WTC11 (cell line): ENCODE measurements at places on chromosomes 16 and 17. TPM values are rescaled to one million over a fixed set of nuclear protein-coding genes. Genes with fewer than 3 reads are reported as not detected.

The PRM1 gene
- total RNA-seq: 0.48 TPM in 1 of 3 replicates, not detected in the others

- no peak for DNase-seq
Observed at GRCh38 chr17:49984283-49984682, 10.7 kb downstream of the DLX3 start.

DNA sequence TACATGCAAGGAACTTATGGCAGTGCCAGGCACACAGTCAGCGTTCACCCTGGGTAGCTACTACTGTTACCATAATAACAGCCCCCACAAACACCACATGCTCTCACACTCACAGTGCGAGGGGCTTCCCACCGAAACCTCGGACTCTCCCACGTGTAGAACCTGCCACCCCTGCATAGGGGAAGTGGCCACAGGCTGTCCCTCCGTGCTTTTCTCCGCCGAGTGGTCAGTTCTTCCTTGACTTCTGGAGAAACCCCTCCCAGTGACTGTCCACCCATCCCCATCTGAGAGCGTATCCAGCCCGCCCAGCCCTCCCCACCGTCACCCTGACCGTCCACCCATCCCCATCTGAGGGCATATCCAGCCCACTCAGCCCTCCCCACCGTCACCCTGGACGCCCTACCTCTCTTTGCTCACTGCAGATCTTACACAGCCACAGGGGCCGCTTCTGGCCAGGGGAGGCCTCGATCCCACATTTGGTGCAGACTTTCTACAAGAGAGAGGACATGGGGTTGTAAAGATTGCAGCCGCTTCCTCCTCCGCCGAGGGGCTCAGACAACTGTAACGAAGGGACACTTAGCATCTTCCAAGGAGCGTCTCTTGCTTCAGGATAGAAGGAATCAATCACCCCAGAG is 71.1 kb downstream of the RPH3AL start:
- no peak for DNase-seq

DNA sequence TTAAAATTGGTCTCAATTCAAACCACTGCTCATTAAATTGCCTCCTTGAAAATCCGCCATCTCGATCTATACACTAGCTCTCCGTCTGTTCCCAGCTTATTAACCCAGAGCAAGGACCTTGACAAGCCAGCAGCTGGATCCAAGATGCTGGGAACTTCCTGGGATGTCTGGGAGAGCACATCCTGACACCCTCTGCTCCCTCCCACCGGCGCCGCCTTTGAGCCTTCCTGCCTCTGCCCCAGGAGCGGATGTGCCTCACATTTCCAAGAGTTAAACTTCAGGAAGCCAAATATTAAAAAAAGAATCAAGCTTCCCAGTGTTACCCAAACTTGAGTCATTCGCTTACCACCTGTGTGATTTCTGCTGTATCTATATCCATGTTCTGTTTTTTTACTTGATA is 107.9 kb downstream of the HAPSTR1 start:
- DNase-seq: no peak

DNA sequence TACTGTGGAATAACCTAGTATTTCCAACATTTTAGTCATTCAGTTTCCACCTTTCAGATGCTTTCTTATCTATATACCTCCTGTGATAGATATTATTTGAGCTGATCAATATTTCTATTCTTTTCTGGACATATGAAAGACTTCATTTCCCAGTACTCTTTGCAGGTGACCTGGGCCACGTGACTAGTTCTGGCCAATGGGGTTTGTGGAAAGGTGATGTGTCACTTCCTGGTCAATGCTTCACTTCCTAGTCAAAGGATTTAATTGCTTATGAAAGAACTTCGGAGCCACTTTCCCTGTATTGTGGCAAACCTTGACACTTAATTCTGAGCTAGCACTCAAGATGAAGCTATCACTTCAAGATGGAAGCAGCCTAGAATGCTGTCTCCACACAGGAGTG is 248.9 kb upstream of the FOXF1 start:
- DNase-seq: no peak

- no peak for DNase-seq
Observed at GRCh38 chr17:2089021-2089422, 34.1 kb downstream of the HIC1 start.

GRCh38 chr17:12637745-12638651 is 27.7 kb upstream of the MYOCD start:
- no peak for DNase-seq

- DNase-seq: no peak
Observed at GRCh38 chr16:24988593-24989338, 26.4 kb downstream of the ARHGAP17 start.
